WTC11 (cell line): ENCODE measurements at places on chromosomes 3 and 15. TPM values are rescaled to one million over a fixed set of nuclear protein-coding genes. Genes with fewer than 3 reads are reported as not detected.

The NOX5 gene
- total RNA-seq = not detected in 3 replicates

DNA sequence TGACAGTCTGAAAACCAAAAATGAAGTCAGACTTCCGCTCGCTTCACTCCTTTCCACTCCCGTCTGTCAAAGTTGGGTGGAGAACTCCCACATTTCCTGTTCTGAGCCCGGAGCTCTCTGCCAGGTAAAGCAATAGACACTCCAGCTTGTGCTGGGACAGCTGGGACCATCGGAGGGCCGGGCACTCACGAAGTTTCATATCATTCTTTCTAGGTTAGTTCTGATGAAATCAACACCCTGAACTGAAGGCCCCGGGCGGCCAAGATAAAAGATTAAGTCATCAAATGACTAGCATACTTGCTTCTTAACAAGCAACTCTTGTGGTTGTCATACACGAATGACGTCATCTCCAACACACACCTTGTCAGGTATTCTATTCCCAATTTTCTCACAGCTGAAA is 42.1 kb downstream of the MAGI1 start:
- H3K4me1 ChIP-seq = peaks cover 68% of the 10 kb centered on the region
- H3K27me3 ChIP-seq = no peaks in the 10 kb centered on the region
- H3K27ac ChIP-seq = peak overlapping the region; percentile 62
- DNase-seq = no peak

The RETNLB gene
- not detected in 3 replicates for total RNA-seq

- H3K27ac ChIP-seq = no peak overlapping the region
- H3K36me3 ChIP-seq = no peaks in the 10 kb centered on the region
- no peaks in the 10 kb centered on the region for H3K4me1 ChIP-seq
Observed at GRCh38 chr15:52496776-52497470, 31.8 kb downstream of the MYO5A start.

- H3K36me3 ChIP-seq = peaks cover 17% of the 10 kb centered on the region
- no peak overlapping the region for H3K27ac ChIP-seq
- no peaks in the 10 kb centered on the region for H3K4me1 ChIP-seq
- H3K4me3 ChIP-seq = no peak overlapping the region
- H3K27me3 ChIP-seq = no peaks in the 10 kb centered on the region; the same call in 1 of the 2 replicates
- DNase-seq = no peak
Observed at GRCh38 chr3:9064850-9065249, 101.6 kb upstream of the RAD18 start.

DNA sequence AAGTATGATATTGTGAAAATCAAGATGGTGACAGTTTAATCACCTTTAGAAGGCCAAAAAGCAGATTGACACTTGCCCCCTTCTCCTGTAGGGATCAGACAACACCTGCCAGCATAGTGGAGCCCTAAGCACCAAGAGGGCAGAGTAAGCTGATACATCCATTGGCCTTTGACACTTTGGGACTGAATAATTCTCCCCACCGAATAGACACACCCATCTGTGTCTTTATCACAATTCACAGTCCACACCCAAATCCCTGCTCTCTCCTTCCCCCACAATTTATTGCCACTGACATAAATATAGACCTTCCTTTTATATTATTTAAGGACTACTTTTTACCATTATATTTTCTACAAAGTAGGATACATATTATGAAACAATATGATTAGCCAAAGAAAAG is 3.1 kb upstream of the WDR49 start:
- no peak for DNase-seq
- H3K4me3 ChIP-seq = no peak overlapping the region
- no peaks in the 10 kb centered on the region for H3K27me3 ChIP-seq
- H3K4me1 ChIP-seq = peaks cover 27% of the 10 kb centered on the region
- H3K36me3 ChIP-seq = no peaks in the 10 kb centered on the region

- peaks cover 15% of the 10 kb centered on the region; the same call in 1 of the 2 replicates for H3K27me3 ChIP-seq
- H3K27ac ChIP-seq = no peak overlapping the region
- no peak overlapping the region for H3K4me3 ChIP-seq
- no peaks in the 10 kb centered on the region for H3K36me3 ChIP-seq
- H3K4me1 ChIP-seq = peaks cover 16% of the 10 kb centered on the region
Observed at GRCh38 chr15:81939604-81940440, 106.0 kb downstream of the MEX3B start.

GRCh38 chr15:31039961-31040360 is 48.5 kb upstream of the MTMR10 start:
- H3K36me3 ChIP-seq = no peaks in the 10 kb centered on the region
- H3K27me3 ChIP-seq = no peaks in the 10 kb centered on the region; the same call in 1 of the 2 replicates
- no peak for DNase-seq
- no peak overlapping the region for H3K27ac ChIP-seq
- no peak overlapping the region for H3K4me3 ChIP-seq

- peak overlapping the region; percentile 95 for H3K4me3 ChIP-seq
- peaks cover 21% of the 10 kb centered on the region for H3K4me1 ChIP-seq
- H3K36me3 ChIP-seq = no peaks in the 10 kb centered on the region
Observed at GRCh38 chr3:183884097-183884426, 618 bp downstream of the PARL start.

- no peaks in the 10 kb centered on the region; the same call in 1 of the 2 replicates for H3K27me3 ChIP-seq
- DNase-seq = no peak
- H3K36me3 ChIP-seq = no peaks in the 10 kb centered on the region
- peaks cover 13% of the 10 kb centered on the region for H3K4me1 ChIP-seq
- no peak overlapping the region for H3K27ac ChIP-seq
- H3K4me3 ChIP-seq = no peak overlapping the region
Observed at GRCh38 chr3:184685646-184686045, 26.2 kb downstream of the MAGEF1 start.

DNA sequence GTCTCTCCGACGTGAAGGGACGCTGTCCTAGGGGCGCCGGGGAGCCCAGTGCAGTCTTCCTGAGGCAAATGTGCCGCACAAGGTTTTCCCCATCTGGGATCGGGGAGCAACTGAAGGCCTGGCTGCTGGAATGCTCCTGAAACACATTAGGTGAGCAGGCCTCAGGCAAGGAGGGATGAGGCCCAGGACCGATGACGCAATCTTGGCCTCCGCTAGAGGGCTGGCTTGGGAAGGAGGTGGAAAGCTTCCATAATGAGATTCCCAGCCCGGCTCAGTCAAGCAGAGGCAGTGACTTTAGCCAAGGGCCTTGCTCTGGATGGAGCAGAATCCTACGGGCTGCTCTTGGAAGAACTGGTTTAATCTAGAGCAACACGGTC is 50.8 kb downstream of the CPN2 start:
- H3K27ac ChIP-seq = peak overlapping the region; percentile 59; the same call in 1 of the 2 replicates
- peaks cover 10% of the 10 kb centered on the region for H3K27me3 ChIP-seq
- no peak overlapping the region for H3K4me3 ChIP-seq
- peak; percentile 82 for DNase-seq

GRCh38 chr15:80580106-80580505 is 115.0 kb upstream of the ABHD17C start:
- no peaks in the 10 kb centered on the region for H3K27me3 ChIP-seq
- H3K4me3 ChIP-seq = no peak overlapping the region
- H3K27ac ChIP-seq = no peak overlapping the region
- DNase-seq = no peak
- H3K4me1 ChIP-seq = no peaks in the 10 kb centered on the region

DNA sequence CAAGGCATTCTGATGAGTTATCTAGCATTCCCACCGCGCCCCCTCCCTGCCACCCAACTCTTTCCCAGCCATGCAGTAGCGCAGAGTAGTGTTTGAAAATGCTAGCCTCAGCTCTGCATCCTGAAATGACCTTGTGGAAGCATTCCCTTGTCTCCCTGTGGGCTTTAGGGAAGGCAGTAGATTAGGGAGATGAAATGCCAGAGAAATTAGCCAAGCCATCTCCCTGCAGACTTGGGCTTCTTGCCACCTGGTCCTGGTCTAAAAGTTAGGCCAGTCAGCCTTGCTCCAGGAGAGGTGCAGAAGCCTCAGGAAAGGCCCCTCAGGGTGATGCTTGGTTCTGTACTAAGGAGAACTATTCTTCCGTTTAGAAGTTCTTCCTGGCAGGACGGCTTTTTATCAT is 231.2 kb downstream of the CACNA2D3 start:
- no peaks in the 10 kb centered on the region for H3K27me3 ChIP-seq
- no peak overlapping the region for H3K27ac ChIP-seq
- no peak for DNase-seq
- H3K4me3 ChIP-seq = no peak overlapping the region
- H3K4me1 ChIP-seq = peaks cover 29% of the 10 kb centered on the region

The HHATL gene
- 0.21 to 0.92 TPM (median 0.60 TPM) in 3 replicates for total RNA-seq

The SAMMSON gene
- total RNA-seq = 0.11 to 0.13 TPM (median 0.11 TPM) in 3 replicates

- H3K36me3 ChIP-seq = no peaks in the 10 kb centered on the region
- no peak for DNase-seq
- H3K27ac ChIP-seq = no peak overlapping the region
- H3K4me3 ChIP-seq = no peak overlapping the region
- peaks cover 26% of the 10 kb centered on the region for H3K4me1 ChIP-seq
- H3K27me3 ChIP-seq = no peaks in the 10 kb centered on the region
Observed at GRCh38 chr3:71657831-71658530, 67.2 kb downstream of the EIF4E3 start.

The SLC6A20 gene
- 0.16 to 0.27 TPM (median 0.26 TPM) in 3 replicates for total RNA-seq

DNA sequence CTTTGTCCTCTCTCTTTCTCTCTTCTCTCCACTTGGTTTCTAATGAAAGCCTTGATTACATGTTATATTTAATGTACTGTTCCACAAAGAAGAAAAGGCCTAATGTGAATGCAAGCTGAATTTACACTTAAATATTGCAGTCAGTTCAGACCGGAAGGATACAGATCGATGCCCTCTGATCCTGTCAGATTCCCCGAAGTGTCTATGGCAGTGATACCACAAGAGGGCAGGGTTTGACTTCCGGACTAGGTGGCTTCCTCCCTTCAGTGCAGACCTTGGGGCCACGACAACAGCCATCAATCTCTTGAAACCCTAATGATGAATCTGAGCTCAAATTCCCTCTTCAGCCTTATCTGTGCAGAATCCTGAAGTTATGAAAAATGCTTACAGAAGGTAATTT is 29.5 kb downstream of the AGTR1 start:
- no peak overlapping the region for H3K4me3 ChIP-seq
- H3K27ac ChIP-seq = no peak overlapping the region
- peak; percentile 56 for DNase-seq
- no peaks in the 10 kb centered on the region for H3K27me3 ChIP-seq

DNA sequence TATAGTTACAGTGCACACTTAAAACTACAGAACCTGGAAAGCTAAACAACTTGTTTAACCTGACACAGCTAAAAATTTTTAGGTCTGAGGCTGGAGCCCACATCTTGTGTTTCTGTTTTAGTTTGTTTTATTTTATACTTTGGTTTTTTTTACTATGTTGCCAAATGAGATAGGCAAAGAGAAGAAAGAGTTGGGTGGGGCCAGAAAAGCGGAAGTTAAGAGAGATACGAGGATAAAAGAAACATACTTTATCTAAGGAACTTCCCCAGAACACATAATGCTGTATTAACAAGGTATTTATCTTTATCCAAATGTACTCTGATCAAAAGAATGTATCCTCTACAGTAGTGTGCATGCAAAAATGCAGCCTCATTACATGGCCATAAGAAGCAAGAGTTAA is 1145.7 kb downstream of the EPHA3 start:
- no peaks in the 10 kb centered on the region for H3K36me3 ChIP-seq
- H3K4me3 ChIP-seq = no peak overlapping the region
- no peak overlapping the region for H3K27ac ChIP-seq
- H3K4me1 ChIP-seq = peaks cover 8% of the 10 kb centered on the region; the same call in 1 of the 2 replicates
- no peaks in the 10 kb centered on the region for H3K27me3 ChIP-seq
- DNase-seq = no peak

- no peaks in the 10 kb centered on the region for H3K27me3 ChIP-seq
- DNase-seq = no peak
- no peak overlapping the region for H3K4me3 ChIP-seq
Observed at GRCh38 chr3:171591070-171591469, 130.9 kb upstream of the TNIK start.

The NANOGP8 gene
- total RNA-seq = 1.9 to 2.1 TPM (median 1.9 TPM) in 3 replicates

DNA sequence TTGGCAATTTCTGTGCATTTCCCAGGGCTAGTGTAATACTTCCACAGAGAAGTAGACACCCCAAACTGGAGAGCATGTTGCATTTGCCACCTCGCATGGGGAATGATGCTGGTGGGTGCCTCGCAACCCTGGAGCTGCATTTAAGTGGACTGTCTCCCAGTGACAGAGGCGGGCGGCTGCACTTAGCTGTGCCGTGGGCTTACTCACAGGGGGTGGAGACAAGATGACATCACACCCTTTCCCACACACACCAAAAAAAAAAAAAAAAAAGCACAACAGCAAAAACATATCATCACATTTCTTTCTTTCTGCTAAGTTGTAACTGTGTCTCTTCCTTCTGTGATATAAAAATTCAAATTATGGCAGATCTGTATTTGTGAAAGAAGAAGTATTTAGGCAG is at the start of gene ABI3BP:
TSS of gene ABI3BP (minus strand) at position 113 of the 400 bp plus-strand sequence. CDS start at position 76, 37 bp downstream.
- H3K4me3 ChIP-seq = no peak within 1 kb of the TSS
- no peaks in the 10 kb centered on the region for H3K27me3 ChIP-seq
- no peaks in the 10 kb centered on the region; the same call in 1 of the 2 replicates for H3K4me1 ChIP-seq

The NEO1 gene
- total RNA-seq = 33.4 to 39.5 TPM (median 37.1 TPM) in 3 replicates

The CLRN1 gene
- not detected in 3 replicates for total RNA-seq

The KBTBD12 gene
- 0.22 to 0.66 TPM (median 0.30 TPM) in 3 replicates for total RNA-seq

- H3K27ac ChIP-seq = no peak overlapping the region; the same call in 1 of the 2 replicates
- H3K36me3 ChIP-seq = peaks cover 6% of the 10 kb centered on the region
- no peaks in the 10 kb centered on the region for H3K27me3 ChIP-seq
- H3K4me1 ChIP-seq = peaks cover 18% of the 10 kb centered on the region
- DNase-seq = no peak
- H3K4me3 ChIP-seq = no peak overlapping the region
Observed at GRCh38 chr3:65979162-65979561, 59.6 kb downstream of the MAGI1 start.

The GLT8D1 gene
- 41.2 to 46.0 TPM (median 43.8 TPM) in 3 replicates for total RNA-seq

The ADAMTS7 gene
- total RNA-seq = 66.5 to 70.3 TPM (median 67.1 TPM) in 3 replicates

GRCh38 chr3:59052803-59053411 is 3.1 kb upstream of the CFAP20DC start:
- no peak overlapping the region for H3K27ac ChIP-seq
- H3K36me3 ChIP-seq = 0 out of 2 replicates have a peak, but pooled peaks cover 2% of the 10 kb centered on the region
- DNase-seq = no peak
- peaks cover 4% of the 10 kb centered on the region; the same call in 1 of the 2 replicates for H3K27me3 ChIP-seq
- no peak overlapping the region for H3K4me3 ChIP-seq
- H3K4me1 ChIP-seq = peaks cover 16% of the 10 kb centered on the region

DNA sequence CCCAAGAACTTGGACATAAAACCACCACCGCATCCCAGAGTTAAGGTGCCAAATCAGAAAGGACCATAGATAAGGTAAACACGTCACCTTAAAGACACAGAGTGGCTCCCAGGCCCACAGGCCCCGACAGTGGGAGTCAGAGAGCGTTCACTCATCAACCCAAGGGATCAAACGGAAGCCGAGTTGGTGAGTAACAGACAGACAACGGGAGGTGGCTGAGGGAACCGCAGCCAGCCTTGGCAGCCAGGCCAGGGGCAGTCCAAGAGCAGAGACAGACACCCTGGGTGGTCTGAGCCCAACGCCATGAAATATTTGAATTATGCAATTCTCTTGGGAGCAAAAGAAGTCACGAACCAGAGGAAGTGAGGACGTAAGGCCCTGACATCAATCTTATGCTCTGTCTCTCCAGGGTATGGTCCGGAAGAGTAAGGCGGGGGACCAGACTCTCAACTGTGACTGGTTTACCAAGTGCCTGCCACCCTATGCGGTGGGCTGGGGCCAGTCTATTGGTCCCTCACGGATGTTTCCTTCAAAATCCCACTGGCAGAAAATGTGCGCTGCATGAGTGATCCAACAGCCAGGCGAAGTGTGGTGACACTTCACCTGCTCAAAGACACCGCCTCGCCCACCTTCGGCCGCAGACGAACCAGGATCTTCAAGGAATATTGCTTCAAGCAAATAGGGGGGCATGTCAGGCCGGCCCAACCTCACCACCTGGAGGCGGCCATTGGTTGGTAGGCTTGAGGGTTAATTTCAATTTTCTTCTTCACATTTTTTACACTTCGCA is 34.3 kb downstream of the TMEM44 start:
- H3K4me1 ChIP-seq = no peaks in the 10 kb centered on the region
- H3K27me3 ChIP-seq = no peaks in the 10 kb centered on the region
- no peak overlapping the region for H3K27ac ChIP-seq
- peaks cover 5% of the 10 kb centered on the region; the same call in 1 of the 2 replicates for H3K36me3 ChIP-seq
- no peak for DNase-seq

GRCh38 chr3:101701696-101702634 is 15.4 kb upstream of the RPL24 start:
- no peaks in the 10 kb centered on the region for H3K36me3 ChIP-seq
- no peak overlapping the region for H3K4me3 ChIP-seq
- H3K4me1 ChIP-seq = peaks cover 18% of the 10 kb centered on the region
- no peaks in the 10 kb centered on the region for H3K27me3 ChIP-seq
- H3K27ac ChIP-seq = peak overlapping the region; percentile 61; the same call in 1 of the 2 replicates
